Neural progenitor cell (in vitro differentiated cells): ENCODE measurements at places on chromosomes 3 and 15. TPM values are rescaled to one million over a fixed set of nuclear protein-coding genes. Genes with fewer than 3 reads are reported as not detected.

DNA sequence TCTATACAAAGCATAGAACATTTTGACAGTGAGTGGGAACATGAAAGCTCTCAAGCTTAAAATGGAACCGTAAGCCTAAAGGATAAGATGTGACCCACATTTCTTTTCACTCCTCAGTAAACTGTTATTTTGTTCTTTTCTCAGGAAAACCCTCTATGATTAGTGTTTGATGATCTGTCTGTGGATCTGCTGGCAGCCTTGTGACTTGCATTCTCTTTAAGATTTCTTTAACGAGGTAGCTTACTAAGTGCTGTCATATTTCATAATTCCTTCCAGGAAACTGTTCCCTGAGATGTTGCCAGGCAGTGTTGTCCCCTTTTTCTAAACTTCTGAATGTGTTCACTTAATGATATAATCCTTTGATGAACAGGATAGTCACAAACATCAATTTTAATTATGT, 167.6 kb downstream of the PYDC2 start:
- no peaks in the 10 kb centered on the region for H3K27me3 ChIP-seq
- no peaks in the 10 kb centered on the region for H3K4me1 ChIP-seq
- DNase-seq, result no peak

DNA sequence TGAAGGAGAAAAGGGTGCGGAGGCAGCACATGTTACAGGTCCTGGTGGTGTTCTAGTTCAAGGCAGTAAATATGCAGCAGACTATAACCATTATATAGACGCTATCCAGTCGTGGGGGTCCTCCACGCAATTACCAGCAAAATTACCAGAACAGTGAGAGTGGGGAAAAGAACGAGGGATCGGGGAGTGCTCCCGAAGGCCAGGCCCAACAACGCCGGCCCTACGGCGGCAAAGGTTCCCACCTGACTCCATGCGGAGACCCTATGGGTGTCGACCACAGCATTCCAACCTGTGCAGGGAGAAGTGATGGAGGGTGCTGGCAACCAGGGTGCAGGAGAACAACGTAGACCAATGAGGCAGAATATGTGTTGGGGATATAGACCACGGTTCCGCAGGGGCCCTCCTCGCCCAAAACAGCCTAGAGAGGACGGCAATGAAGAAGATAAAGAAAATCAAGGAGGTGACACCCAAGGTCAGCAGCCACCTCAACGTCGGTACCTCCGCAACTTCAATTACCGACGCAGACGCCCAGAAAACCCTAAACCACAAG, 89.0 kb upstream of the TPM1 start:
- no peaks in the 10 kb centered on the region for H3K4me1 ChIP-seq
- H3K36me3 ChIP-seq, result no peaks in the 10 kb centered on the region
- DNase-seq, result no peak
- H3K4me3 ChIP-seq, result no peak overlapping the region
- no peaks in the 10 kb centered on the region for H3K27me3 ChIP-seq

- H3K36me3 ChIP-seq, result no peaks in the 10 kb centered on the region
- H3K27ac ChIP-seq, result no peak overlapping the region
- no peak for DNase-seq
- no peak overlapping the region for H3K4me3 ChIP-seq
- H3K27me3 ChIP-seq, result no peaks in the 10 kb centered on the region
Measured at GRCh38 chr15:78212008-78212407, 22.4 kb downstream of the ACSBG1 start.

DNA sequence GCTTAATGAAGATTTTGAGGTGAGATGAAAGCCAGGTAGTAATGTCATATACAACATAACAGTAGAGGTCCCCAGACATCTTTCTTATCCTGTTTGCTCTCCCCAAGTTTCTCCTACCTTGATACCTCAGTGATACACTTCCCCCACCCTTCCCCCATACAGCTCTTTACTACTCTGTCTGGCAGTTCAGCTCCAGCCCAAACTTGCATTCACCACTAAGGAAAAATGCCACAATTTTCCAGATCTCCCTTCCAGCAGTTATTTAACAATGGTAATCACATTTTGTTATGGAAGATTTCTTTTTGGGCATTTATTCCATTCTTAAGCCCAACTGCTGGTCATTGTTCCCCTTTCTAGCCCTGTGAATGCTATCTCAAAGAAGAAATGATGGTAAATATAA, 34.9 kb upstream of the ITGA11 start:
- no peak for DNase-seq
- H3K27me3 ChIP-seq, result no peaks in the 10 kb centered on the region

- H3K4me1 ChIP-seq, result no peaks in the 10 kb centered on the region
- no peaks in the 10 kb centered on the region for H3K27me3 ChIP-seq
- no peak overlapping the region for H3K4me3 ChIP-seq
- DNase-seq, result no peak
Measured at GRCh38 chr3:49222002-49222401, 50.6 kb downstream of the KLHDC8B start.

DNA sequence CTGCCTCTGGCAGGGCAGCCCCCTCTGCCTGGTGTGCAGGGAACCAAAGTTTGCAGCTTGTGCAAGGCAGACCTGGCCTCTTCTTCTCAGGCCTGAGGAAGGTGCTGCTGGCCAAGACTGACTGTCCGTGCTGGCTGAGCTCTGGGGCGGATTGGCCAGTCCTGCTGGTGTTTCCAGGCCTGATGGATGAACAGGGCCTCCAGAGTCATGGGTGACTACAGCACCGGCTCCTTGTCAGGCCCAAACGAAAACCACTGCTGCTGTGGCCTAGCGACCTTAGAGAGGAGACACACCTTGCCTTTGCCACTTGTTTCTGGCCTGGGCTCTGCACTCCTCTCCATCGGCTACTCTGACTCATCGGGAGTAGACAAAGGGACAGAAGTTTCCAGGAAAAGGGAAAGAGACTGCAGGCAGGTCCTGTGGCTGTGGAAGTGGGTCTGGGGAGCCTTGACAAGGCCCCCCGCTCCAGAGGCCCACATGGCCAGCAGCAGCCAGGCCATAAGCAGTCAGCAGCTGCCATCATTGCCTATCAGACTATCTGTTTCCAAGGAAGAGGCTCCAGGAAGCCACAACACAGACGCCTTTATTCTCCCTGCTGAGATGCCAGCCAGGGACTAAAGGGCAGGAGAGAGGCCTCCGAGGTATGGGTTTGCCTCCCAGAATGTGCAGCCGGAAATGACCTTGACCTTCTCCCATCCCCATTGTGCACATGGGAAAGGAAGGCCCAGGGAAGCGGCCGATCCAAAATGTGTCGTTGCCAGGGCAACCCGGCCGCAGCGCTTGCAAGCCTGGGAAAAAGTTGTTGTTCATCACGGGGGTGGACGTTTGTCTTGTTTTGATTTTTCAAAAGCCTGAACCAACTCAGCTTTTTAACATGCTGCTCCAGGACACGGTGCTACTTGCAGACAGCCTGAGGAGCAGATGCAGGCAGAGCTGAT, 160.5 kb downstream of the CHSY1 start:
- no peak overlapping the region for H3K27ac ChIP-seq
- no peaks in the 10 kb centered on the region for H3K4me1 ChIP-seq
- no peak overlapping the region for H3K4me3 ChIP-seq
- H3K36me3 ChIP-seq, result no peaks in the 10 kb centered on the region

DNA sequence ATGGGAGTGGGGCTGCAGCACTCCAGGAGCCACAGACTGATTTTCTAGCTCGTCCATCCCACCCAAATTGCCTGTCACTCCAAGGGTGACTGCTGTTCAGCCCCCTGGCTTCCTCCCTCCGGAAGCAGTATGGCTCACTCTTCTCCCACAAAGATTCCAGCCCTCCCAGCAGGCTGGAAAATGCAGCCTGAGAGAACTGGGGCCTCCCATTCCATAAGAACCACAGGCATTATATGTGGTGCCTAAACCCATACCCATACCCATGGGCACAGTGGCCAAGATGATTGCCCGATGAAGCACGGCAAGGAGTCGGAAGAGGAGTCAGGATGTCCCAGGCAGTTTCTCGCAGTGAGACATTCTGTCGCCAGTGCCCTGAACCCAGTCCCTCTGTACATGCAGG, 6.0 kb upstream of the VILL start:
- H3K27me3 ChIP-seq, result no peaks in the 10 kb centered on the region
- no peak overlapping the region for H3K4me3 ChIP-seq
- no peak for DNase-seq
- H3K4me1 ChIP-seq, result no peaks in the 10 kb centered on the region

DNA sequence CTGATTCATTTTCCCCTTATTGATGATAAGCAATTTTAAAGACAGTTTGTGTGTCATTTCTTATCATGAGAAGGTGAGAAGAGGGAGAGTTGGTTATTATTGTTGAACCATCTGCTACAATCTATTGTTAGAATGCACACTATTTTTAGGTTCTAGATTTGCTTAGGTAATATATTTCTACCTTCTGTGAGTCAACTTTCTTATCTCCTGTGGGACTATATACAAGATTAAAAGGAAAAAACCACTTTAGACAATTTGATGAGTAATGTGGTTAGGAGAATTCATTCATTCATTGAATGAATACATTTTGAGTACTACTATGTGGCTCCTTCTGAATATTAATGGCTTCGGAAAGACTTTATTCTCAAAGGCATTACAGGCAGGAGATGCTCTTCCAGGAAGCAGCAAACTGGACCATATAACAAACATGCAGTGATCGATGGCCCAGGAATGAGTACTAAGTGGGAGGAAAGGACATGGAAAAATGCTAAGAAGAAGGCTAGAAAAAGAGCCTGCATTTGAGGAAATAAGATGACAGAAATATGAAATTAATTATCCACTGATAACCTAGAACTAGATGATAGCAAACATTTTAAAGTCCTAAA, 22.4 kb downstream of the SPTSSB start:
- no peak for DNase-seq
- H3K4me3 ChIP-seq, result no peak overlapping the region
- H3K4me1 ChIP-seq, result no peaks in the 10 kb centered on the region
- no peaks in the 10 kb centered on the region for H3K36me3 ChIP-seq
- no peaks in the 10 kb centered on the region for H3K27me3 ChIP-seq
- H3K27ac ChIP-seq, result no peak overlapping the region

DNA sequence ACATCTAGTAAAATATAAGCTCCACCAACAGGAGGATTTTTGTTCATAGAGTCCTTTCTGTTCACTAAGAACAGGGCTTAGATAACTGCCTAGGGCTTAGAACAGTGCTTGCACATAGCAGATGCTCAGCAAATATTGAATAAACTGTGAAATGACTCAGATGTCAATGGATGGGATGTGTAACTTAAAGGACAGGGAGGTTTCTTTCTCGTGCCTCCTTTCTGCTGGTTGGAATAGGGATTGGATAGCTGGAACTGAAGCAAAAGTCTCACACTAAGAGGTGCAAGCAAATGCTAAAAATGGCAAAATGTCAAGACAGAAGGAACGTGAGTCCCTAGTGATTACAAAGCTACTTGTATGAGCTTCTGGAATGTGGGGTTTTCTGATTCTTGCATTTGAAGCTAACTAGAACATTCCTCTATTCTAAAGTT, 392.8 kb upstream of the WNT5A start:
- no peak overlapping the region for H3K27ac ChIP-seq
- no peak overlapping the region for H3K4me3 ChIP-seq
- no peaks in the 10 kb centered on the region for H3K36me3 ChIP-seq
- no peaks in the 10 kb centered on the region for H3K27me3 ChIP-seq
- H3K4me1 ChIP-seq, result peaks cover 33% of the 10 kb centered on the region

Gene FEZF2
- 7.6 and 9.1 TPM in 2 replicates for total RNA-seq

Gene UROC1
- not detected in 2 replicates for total RNA-seq

Gene ILDR1
- total RNA-seq, result 0.07 and 0.22 TPM in 2 replicates

Gene CPN2
- total RNA-seq, result not detected in 2 replicates

Gene ZNF662
- total RNA-seq, result not detected in 2 replicates

Gene FGD5
- total RNA-seq, result 0.24 and 0.25 TPM in 2 replicates
